Activated CD8-positive, alpha-beta memory T cell treated with anti-CD3 and anti-CD28 coated beads for 1 hour (primary cell): ENCODE measurements at places on chromosomes 5 and 9.

- no peak for DNase-seq
Observed at GRCh38 chr5:123976379-123977033, 464.5 kb downstream of the CSNK1G3 start.

DNA sequence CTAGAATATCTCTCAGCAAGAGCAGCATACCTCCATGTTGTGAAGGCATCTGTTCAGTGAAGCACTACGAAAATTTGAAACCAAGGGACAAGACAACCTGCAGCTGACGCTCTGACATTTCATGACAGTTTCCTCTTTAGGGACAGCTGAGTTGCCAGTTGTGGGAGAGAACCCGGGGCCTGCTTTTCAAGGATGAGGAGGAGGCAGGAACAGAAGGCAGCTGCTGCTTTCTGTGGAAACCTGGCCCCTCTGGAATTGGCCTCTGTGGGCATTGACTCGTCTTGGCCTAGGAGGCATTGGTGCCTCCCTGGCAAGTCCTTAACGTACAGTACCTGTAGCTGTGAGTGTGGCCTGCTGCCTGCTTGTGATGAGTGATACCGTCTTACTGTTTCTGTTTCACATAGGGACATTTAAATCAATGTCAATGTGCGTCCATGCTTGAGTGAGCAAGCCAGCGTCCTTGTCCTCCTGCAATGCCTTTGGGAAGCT, 21.6 kb downstream of the SLC46A2 start:
- no peak for DNase-seq

DNA sequence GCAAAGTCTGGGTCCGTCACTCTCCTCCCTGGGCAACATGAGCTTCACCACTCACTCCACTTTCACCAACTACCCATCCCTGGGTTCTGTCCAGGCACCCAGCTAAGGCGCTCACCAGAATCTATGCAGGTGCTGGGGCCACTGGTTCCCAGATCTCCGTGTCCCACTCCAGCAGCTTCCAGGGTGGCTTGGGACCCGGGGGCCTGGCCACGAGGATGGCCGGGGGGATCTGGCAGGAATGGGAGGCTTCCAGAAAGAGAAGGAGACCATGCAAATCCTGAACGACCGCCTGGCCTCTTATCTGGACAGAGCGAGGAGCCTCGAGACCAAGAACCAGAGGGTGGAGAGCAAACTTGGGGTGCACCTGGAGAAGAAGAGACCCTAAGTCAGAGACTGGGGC, 1611.0 kb upstream of the ACO1 start:
- DNase-seq, result no peak

DNA sequence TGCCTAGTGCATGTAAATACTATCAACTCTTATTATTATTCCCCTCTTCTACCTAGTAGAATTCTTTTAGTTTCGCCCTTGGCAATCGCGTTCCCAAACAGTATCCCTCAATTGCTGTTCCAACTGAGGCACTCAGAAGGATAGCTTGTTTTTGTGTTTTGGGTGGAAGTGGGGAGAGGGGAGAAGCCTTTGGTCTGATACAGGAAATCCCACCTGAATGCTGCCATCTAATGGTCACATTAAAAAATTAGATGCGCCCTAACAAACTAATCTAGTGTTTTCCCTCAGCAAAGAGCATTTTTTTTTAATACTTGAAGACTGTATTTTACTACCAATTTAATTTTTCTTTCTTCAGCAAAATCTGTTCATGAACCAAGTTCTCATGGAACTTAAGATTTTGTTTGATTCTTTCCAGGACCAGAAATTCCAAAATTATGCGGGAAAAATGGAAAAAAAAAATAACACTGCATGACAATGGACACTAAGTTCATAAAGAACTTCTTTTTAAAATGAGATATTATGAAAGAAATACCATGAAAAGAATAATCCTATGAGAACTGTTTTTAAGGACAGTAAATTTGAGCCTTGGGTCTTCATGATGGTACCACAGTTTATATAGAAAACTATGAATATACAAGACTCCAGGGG, 22.2 kb upstream of the GLDC start:
- no peak for DNase-seq
